H54 (cell line): ENCODE measurements at places on chromosomes 13 and 19.

GRCh38 chr19:2329149-2329478, 630 bp downstream of the SPPL2B start:
- peak; percentile 52 for DNase-seq

DNA sequence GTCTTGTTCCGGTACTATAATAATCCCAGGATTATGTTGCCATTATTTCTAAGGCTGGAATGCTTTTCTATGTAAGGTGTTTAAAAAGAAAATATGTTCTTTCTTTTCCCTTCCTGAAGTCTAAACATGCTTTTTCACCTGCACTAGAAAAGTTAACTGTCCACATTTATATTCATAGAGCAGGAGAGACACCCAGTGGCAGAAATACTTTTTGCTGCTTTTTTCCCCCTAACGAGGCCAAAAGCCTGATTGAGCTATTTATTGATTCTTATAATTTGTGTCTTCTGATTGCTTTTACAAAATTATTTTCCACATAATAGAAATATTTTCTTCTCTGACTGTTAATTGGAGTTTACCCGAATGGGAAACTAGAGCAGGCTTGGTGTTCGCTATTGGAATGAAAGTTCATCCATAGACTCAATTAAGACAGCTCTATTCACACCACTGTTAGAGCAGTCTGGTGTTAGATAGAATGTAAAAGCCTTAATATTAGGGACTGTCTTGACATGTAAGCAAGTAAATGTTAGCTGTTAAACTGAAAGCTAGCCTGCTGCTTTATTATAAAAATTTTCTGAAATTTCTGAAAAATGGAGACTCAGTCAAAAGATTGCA, 15.8 kb downstream of the GPR180 start:
- DNase-seq = no peak

- DNase-seq = no peak
Observed at GRCh38 chr19:31947436-31948115, 397.8 kb upstream of the ZNF507 start.

GRCh38 chr13:76637641-76638141, 248.5 kb downstream of the KCTD12 start:
- DNase-seq = no peak

DNA sequence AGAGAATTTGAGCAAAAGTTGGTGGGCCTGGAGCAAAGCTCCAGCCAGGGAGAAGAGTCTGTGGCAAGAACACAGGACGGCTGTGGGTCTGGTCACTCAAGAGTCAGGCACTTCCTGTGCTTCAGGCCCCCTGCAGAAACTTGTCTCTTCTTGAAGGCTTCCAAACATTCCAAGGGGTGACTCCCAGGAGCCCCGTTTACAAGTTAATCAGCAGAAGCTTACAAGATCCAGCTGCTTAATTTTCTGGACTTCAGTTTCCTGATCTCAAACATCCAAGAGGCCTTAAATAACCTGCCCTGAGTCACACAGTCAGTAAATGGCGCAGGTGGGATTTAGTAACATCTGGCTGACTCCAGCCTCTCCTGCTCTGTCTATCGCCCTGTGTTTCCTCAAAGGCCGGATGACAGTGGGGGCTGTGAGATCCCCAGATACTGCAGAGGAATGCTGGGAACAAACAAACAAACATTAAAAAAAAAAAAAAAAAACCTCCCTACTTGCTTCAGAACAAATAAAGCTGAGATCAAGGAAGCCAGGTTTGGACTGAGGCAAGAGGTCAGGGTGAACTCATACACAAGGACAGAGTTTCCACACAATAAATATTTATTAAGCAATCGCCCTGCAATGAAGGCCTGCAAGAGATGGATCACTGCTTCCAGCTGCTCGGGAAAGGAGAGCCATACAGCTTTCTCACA, 175.4 kb upstream of the RFC3 start:
- no peak for DNase-seq

DNA sequence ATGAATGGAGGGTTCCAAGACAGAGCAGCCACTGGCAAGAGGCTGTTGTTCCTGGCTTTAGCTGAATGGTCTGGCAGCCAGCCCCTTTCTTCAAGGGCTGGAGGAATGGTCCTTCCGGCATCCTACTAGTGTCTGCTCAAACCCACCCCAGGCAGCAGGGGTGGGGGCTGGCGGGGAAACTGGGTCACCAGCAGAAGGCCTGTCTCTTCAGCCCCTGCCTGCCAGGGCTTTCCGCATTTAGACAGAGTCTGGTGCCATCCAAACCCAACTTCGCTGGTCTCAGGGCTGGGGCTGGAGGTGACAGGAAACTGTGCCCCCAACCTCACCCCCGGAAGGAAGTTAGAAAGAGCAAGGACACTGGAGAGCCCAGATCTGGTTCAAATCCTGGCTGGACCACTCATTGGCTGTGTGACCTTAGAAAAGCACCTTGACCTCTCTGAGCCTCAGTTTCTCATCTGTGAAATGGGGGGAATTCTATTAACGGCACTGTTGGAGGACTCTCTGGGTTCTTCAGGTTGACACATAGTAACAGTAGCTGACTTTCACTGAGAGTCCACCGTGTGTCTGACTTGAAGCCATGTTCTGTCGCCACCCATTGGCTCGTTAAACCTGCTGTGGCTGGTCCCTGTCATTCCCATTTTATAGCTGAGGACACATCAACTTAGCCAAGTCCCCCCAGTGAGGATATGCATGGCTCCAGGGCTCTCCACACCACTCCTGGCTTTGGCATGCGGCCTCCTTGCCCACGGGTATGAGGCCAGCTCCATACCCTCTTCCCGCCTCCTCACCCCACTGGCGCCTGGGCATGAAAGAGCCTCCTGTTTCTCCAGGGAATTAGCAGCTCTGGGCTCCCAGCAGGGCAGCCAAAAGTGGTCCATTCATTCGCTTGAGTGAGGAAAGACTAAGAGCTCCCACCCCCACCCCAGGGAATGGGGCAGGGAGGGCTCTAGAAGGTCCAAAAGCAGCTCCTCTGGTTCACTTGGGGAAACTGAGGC, 2.5 kb upstream of the NR2C2AP start:
- DNase-seq = no peak

DNA sequence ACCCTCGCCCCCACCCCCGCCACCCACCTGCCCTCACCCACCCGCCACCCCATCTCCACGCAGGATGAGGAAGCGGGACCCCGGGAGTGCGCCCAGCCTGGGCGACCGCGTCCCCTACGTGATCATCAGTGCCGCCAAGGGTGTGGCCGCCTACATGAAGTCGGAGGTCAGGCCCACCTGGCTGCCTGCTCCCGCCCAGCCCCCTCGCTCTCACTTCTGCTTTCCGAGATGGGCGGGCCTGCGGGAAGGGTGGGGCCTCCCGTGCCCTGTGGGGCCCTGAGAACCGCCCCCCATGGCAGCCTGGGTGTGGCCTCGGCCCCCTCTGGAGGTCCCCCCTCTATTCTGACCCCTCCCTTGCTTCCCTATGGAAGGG, 3.1 kb upstream of the SPIB start:
- DNase-seq = no peak

- DNase-seq = no peak
Observed at GRCh38 chr13:75847588-75847987, 211.5 kb downstream of the LMO7 start.

DNA sequence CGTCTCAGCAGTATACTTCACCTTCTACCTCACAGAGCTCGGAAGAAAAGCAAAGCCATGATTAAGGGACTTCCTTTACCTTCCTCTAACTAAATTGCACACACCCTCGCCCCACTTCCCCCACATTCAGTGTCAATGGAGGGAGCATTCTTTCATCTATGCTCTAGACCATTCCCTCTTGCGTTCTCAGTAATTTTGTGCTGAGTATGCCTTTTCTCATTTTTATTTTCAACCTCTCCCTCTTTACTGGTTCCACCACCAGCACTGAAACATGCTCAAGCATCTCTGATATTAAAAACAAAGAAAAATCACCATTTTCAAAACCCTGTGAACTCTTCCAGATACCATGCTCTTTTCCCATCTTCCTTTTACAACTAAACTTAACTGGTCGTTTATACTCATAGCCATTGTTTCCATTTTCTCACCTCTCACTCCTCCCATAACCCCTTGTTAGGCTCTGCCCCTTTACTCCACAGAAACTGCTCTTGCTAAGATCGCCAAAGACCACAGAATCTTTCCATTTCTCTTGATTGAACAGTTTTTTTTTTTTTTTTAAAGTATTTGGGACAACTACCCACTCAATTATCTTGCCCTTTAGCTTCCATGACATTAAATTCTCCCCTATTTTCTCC, 32.4 kb downstream of the SERPINE3 start:
- DNase-seq = no peak

DNA sequence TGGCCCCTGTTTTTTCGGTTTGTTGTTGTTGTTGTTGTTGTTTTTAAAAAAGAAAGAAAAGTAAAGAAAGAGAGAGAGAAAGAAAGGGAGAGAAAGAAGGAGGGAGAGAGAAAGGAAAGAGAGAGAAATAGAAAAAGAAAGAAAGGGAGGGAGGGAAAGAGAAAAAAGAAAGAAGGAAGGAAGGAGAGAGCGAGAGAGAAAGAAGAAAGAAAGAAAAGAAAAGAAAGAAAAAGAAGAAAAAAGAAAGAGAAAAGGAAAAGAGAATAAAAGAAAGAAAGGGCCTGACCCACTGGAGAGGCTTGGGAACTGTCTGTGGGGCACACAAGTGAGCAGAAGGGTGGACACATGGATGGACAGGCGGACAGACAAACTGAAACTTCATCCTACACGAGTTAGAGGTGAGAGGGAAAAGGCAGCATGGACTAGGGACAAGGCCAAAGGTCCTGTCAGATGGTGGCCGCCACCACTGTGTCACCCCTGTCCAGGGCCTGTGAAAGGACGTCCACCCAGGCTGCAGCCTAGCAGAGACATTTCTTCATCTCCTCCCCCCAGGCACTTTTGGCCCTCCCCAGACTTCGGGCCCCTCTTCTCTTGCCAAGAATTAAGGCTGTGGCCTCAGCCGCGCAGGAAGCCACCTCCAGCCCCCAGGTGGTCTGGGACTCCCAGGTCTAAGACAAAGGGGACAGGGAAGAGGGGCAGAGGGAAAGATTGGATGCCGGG, 9.1 kb upstream of the BCAM start:
- DNase-seq = no peak

DNA sequence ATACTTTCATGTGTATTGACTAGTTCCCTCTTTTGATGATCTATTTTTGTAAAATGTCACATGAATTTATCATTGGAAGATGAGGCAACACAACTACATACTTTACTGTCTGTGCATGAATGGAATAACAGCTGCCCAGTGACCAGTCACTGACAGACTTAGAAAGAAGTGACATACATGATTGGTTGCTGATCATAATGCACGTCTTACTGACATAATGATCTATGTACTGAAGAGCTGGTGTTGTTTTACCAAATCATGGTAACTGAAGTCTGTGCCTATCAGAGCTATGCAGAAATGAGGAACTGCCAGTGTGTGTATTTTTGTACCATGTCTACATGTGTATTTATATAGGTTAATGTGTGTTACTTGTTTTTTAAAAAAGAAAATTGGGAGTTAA, 26.5 kb downstream of the GPR18 start:
- no peak for DNase-seq

GRCh38 chr19:35497406-35497805, 7.1 kb upstream of the KRTDAP start:
- no peak for DNase-seq

- DNase-seq = peak; percentile 87
Observed at GRCh38 chr19:4972509-4973230, 3.8 kb downstream of the KDM4B start.

DNA sequence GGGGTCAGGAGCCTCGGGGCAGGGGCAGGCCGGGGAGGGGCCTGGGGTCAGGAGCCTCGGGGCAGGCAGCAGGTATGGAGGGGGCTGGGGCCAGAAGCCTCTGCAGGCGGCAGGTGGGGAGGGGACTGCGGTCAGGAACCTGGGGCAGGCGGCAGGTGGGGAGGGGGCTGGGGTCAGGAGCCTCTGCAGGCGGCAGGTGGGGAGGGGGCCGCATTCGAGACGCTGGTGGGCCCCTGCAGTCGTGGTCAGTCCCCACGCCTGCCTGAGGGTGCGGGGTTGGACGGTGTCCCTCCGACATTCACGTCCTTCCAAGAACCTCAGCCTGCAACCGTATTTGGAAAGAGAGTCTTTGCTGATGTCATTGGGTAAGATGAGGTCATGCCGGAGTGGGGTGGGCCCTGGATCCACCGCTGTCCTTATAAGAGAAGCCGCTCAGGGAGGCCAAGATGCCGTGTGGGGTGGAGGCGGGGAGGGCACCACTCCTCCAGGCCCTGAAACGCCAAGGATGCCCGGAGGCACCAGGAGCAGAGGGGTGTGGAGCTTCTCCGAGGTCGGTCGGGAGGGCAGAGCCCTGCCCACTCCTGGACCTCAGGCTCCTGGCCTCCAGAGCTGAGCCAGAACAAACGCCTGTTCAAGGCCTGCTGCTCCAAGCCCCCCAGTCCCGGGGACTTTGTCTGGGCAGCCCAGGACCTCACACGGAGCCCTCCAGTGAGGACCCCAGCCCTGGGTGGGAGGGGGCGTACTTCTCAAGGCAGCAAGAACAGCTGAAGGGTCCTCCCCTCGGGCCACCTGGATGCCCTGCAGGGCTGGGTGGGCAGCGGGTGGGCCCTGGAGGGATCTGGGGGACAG, 30.1 kb downstream of the PIP5K1C start:
- no peak for DNase-seq

DNA sequence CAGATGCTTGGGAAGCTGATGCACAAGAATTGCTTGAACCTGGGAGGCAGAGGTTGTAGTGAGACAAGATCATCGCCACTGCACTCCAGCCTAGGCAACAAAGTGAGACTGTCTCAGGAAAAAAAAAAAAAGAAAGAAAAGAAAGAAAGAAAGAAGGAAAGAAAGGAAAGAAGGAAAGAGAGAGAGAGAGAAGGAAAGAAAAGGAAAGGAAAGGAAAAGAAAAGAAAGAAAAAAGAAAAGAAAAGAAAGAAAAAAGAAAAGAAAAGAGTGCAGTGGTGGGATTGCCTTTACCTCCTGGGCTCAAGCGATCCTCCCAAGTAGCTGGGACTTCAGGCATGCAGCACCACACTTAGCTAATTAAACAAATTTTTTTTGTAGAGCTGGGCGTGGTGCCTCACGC, 12.9 kb downstream of the OLFM2 start:
- no peak for DNase-seq

DNA sequence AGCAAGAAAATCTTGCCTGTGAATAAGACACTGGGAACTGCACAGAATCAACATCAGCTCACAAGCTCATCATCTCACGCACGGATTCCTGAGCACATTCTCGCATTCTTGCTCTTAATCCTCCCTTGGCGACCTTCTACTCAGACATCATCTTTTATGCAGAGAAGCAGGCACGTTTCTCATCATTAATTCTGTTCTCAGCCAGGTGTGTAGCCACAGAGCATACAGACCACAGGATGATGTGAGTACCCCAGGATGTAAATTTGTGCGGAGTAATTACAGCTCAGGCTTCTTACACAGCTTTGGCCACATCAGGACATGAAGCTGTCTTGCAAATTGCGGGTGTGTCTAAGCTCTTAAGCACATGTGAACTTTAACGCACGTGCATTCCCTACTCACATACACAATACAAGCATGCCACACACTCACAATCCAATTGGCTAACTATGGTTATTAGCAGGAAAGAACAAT, 36.5 kb upstream of the SACS start:
- DNase-seq = no peak

DNA sequence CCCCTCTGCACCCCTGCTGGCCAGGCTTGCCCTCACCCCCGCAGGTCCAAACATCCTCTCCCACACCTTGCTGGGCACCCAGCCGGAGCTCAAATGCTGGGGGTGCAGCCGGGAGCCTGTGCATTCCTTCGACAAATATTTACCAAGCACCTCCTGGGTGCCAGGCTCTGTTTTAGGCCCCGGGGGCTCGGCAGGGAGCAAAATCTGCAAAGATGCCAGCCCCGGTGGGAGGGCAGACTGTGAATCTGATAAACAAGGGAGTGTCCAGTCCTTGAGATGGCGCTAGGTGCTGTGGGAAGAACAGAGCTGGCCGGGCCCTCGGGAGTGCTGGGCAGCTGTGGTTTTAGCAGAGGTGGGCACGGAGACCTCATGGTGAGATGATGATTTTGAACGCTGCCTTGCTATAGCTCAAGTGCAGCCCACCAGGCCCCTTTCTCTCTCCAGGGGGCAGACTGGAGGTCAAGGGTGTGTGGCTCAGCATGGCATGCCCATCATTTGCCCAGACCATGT, 10.6 kb downstream of the NFIX start:
- no peak for DNase-seq
